ENCODE measurements at places on chromosomes 2 and 18.

DNA sequence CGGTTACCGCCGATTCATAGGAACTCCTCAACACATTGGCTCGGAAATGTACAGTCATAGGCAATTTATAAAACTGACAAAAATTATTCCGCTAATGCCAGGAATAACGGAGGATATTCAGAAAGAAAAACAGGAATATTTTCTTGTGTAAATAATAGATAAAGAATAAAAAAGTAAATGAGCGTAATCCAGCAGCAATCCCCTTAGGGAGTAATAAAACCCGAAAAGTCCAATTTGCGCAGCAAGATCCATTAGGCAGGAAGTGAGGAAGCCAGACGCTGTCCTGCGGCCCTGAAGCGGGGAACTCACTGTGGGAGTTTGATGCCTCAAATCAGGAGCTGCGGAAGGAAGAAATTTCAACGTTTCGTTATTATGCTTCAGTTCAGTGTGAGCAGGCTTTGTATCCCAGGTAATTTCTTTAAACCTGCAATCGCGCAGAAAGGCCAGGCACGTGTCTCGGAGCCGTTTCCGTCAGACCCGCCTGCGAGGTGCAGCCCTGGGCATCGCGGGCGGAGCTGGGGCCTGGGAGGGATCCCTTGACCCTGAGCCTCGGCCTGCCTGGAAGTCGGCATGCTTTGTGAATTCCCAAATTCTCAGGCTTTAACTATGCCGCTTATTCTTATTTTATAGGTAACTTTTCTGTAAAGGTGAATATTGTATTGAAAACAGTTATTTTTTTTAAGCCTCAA is 180.9 kb upstream of the ALKAL2 start:
- no peak for DNase-seq

DNA sequence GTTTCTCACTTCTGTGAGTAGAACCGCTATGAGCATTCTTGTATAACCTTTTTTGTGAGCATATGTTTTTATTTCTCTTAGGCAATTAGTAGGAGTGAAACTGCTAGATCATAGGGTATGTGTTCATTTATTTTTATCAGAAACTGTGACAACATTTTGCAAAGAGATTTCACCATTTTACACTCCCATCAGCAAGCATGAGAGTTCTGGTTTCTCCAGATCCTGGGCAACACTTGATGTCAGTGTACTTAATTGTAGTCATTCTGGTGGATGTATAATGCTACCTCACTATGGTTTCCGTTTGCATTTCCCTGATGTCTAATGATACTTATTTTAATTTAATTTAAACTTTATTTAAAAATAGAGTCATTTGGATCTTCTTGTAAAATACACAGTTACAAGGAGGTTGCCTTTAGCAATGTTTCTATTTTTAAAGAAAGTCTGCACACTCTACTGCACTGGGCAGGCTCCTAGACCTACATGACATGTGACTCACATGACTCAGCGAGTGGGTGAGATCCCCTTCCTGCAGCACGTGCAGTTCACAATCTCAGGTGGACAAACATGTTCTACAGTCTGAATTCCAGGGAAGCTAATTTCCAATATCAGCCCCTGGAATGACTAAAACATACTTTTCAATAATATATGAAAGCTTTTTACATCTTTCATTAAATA is 127.0 kb upstream of the BCL2L11 start:
- DNase-seq: no peak

DNA sequence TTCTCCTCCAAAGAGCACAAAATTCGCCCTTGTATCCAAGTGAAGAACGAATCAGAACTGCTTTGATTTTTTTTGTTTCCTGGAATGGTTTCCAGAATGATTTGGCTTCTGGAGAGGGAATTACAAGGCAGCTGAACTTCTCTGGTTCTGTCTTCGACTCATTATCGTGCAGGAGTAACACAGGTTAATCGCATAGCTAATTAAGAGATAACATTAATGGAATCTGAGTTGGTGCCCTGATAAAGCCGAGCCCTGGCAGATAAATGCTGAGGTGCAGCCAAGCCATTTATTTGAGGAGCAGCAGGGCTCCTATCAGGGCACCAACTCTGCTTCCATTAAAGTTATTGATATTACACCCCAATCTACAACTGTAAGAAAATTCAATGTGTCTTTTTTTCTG is 433.7 kb downstream of the ZNF521 start:
- no peak for DNase-seq

GRCh38 chr2:60408811-60409530 is 144.5 kb downstream of the BCL11A start:
- DNase-seq: no peak

DNA sequence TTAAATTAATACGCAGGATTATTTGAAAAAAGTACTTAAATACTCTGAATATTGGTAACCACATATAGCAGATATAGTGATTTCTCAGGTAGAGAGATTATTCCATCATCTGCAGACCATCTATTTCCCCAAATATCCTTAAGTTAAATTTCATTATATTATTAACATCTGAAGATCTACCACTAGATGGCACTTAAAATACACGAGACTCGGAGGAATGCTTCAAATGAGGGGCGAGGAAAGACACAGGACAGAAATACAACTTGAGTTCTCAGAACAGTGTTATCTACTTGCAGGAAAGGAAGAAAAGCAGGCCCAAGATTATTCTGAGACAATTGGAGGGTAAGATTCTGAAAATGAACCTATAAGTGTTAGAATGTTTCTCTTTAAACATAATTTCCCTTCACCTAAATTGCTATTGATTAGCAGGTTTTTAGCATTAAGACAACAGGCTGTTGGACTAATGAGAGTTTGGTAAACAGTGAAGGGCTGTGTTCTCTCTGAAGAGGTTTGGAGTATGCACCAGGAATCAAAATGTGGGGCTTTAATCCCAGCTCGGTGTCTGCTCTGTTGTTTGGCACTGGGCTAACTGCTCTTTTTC is 76.9 kb upstream of the GCFC2 start:
- peak; percentile 40 for DNase-seq

DNA sequence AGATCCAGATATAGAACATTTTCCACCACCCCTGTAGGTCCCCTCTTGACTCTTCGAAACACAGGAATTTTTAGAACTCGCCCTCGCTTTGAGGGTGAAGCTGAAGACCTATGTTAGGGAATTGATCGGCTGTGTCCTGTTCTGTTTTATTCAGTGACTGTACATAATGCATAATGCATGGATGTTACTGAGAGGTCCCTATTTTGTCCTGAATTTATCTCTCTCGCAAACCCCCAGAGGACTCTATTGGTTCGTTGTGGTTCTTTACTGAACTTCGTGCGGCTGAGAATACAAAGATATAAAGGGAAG is 431 bp upstream of the EIF5B start:
- no peak for DNase-seq

DNA sequence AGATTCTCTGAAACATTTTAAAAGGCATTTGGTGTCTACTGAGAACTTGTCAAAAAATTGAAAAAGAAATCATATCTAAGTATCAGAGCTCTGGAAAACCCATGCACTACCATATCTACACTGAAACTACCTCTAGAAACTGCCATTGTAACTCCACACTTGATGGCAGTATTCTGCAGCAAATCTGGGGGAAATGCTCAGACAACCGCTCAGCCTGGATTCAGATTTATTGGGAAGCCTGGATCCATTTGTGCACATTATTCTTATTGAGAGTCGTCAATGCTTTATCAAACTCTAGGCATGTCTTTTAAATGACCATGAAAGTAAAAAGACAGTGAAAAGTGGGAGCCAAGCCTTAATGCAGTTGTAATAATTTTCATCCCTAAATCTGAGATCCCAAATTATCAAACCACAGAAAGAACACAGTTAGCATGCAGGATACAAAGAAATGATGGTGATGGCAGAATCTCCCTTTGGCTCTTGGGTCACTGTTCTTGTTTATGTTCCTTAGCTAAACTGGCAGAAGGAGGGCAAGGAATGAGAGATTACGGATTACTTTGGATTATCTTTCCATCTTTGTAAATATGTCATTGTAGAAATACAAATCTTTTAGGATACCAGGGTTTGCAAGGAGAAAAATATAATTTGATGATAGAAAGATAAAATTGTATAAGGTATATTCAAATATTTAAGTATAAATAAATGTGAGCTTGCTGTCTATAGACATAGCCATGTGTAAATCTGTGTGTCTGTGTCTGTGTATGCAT is 512.1 kb upstream of the SYT4 start:
- DNase-seq: peak; percentile 15

DNA sequence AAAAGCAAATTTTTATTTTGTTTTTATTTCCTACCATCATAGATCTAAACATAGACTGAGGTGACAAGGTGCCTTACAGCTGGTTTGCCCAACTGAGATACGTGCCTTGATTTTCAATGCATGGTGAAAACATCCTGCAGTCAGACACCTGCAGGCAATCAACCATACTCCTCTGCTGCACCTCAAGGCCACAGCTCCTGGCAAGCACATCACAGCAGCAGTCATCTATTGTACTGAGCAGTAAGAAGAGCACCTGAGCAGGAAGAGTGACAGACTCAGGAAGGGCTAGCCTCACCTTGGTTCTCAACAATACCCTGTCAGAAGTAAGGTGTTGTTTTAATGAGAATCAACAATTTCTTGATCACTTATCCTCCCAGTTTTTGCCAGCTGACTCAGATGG is 1206.8 kb upstream of the NRXN1 start:
- DNase-seq: no peak

DNA sequence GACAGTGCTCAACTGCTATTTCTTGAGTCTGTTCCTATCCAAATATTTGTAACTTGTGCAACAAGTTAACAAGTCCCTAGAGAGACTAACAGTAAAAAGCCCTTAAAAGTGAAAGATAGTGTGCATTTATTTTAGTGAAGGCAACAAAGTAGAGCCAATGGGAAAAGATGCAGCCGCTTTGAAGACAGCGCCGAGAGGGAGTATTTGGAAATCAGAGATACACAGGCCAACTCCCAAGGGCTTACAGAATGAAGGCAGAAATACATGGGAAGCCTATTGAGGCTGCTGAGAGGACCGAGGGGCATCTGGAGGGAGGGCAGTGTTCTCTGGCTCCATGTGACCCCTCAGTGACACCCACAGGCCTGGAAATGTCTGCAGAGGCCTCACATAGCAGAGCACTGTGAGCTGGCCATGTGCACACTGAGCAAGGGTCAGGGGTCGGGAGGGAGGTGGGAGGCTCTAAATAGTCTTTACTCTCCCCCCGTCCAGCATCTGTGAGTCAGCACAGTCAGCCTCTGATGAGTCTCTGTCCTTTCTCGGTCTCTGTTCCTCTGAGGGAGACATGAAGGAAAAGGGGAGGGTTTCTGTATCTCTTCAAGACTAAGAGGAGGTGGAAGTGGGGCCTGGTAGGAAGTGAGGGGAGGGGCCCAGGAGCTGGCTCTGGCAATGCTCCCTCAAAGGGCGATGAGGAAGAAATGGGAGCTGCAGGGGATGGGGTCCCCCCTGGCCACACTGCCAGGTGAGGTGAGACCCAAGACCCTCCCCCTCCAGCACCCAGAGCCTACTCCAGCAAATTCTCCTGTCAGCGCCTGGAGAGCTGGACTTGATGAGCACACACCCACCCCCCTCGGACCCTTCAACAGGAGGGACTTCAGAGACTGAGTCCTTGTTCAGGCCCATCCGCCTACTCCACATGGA is 133.6 kb downstream of the SP3 start:
- DNase-seq: peak; percentile 25

GRCh38 chr2:217054791-217055190 is 194.9 kb upstream of the TNP1 start:
- DNase-seq: peak; percentile 95

GRCh38 chr2:130357864-130358263 is 2.0 kb downstream of the PTPN18 start:
- DNase-seq: no peak

DNA sequence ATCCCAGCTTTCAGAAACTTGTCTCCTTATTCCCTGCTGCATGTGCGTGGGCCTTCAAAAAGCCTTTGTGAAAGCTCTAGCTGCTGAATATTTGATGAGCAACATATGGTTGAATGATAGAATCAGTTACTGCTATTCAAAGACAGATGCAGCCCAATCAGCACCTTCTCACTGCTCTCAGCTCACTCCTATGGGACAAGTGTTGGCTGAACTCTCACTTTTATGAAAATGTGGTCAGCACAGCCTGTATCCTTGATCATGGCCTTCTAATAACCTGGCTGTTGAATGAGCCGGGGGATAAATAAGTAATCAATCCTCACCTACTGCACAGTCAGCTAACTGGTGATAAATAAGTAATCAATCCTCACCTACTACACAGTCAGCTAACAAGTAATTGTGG is 103.2 kb downstream of the PIEZO2 start:
- no peak for DNase-seq

- peak; percentile 19 for DNase-seq
Measured at GRCh38 chr2:66771359-66771976, 336.5 kb downstream of the MEIS1 start.

DNA sequence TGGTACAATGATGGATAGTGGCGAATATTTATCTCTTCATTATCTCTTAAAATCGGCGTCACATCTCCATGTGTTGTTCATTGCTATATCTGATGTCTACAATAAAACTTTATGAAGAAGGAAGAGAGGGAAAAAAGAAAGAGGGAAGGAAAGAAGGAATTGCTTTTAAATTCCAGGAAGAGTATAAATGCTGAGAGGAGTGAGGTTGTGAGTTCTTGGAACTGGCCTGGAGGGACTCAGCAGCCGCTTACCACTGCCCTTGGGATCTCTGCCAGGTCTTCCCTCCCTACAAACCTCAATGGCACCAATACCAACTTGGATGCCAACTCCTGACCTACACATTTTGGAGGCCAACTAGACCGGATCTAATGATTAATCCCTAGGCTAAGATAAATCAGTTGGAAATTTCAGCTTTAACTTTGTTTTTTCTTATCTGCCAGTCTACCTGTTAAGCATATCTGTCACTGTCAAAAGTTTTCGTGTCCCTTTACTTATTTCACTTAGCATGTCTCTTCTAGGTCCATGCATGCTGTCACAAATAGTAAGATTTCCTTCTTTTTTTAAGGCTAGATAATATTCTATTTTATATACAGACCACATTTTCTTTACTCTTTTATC is 9.8 kb downstream of the SCN9A start:
- DNase-seq: no peak

- peak; percentile 72 for DNase-seq
Measured at GRCh38 chr2:46632349-46632748, 153.0 kb downstream of the TMEM247 start.

GRCh38 chr2:112724591-112725525 is 4.0 kb downstream of the NT5DC4 start:
- no peak for DNase-seq

GRCh38 chr18:24322584-24323136 is 75.0 kb downstream of the OSBPL1A start:
- peak; percentile 77 for DNase-seq

DNA sequence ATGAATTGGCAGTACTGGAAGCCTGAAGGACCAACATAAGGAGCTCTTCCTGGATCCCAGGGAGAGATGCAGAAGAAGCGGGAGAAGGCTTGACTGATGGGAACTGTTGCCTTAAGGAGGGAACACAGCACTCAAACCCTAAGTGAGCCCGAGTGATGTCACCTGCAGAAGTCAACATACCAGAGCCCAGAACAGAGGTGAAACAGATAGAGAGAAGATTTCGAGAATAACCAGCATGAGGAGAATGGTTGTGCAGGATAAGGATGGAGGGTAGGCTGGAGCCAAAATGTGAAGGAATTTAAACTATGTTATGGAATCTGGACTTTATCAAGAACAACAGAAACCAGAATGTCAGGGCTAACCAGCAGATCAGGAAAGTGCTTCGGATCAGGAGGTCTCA is 463.1 kb upstream of the DDX18 start:
- no peak for DNase-seq

GRCh38 chr2:241768251-241768711 is 8.3 kb upstream of the GAL3ST2 start:
- DNase-seq: no peak
